ENCODE measurements at places on chromosomes 6 and 20.

- DNase-seq: no peak
These were observed 3.2 kb downstream of the POLR1C start for GRCh38 chr6:43520097-43520496.

DNA sequence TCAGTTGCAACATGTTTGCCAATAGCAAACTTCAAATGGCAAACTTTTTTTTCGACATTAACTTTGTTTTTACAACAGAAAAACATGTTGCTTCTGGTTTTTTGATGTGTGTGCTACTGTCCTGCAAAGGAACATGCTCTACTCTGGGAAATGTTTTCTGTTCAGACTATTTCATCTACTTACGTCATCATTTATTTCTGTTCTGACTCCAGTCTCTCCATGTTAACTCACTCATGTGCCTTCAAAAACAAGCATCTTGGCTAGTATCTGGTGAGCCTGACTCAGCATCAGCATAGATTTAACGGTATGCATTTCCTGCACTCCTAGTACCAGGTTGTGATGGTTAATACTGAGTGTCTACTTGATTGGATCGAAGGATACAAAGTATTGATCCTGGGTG, 36.1 kb upstream of the MAP7 start:
- DNase-seq: peak; percentile 68

GRCh38 chr6:169140986-169141495, 112.6 kb downstream of the THBS2 start:
- DNase-seq: no peak

DNA sequence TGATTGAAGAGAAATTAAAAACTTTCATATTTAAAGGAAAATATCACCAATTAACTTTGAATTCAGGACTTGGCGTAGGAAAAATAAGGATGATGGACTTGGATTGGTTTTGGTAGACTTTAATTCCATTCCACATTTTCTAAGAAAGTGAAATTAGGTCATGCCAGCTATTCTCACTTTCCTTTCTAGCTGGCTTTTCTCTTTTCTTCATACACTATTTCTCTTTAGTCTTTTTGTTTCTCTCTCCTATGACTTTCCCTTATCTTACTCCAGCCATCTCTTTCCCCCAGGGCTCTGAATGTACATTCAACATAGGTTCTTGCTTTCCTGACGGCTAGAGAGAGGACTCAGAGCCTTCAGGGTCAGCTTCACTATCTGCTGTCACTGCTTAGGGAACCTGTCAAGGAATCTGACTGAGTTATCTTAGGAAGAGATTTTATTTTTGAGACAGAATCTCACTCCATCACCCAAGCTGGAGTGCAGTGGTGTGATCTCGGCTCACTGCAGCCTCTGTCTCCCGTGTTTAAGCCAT, 61.4 kb upstream of the MCM9 start:
- no peak for DNase-seq

DNA sequence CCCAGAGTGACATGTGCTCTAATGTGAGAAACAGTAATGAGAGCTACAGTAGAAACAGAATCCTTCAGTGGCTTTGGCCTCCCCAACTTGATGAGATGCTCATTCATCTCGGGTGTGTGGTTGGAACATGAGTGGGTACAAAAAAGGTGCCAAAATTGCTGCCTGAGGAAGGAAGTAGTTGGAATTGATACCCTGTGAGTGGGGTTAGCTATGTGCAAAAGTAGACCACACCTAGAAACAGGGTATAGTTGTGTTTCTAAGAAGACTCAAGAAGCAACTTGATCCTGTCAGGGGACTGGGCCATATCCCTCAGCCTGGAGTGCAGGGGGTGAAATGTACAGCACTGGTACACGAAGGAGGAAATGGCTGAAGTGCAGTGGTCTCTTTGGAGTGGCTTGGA, 206.4 kb upstream of the SUPT3H start:
- no peak for DNase-seq

GRCh38 chr6:63807056-63807455, 171.5 kb downstream of the PHF3 start:
- DNase-seq: no peak

DNA sequence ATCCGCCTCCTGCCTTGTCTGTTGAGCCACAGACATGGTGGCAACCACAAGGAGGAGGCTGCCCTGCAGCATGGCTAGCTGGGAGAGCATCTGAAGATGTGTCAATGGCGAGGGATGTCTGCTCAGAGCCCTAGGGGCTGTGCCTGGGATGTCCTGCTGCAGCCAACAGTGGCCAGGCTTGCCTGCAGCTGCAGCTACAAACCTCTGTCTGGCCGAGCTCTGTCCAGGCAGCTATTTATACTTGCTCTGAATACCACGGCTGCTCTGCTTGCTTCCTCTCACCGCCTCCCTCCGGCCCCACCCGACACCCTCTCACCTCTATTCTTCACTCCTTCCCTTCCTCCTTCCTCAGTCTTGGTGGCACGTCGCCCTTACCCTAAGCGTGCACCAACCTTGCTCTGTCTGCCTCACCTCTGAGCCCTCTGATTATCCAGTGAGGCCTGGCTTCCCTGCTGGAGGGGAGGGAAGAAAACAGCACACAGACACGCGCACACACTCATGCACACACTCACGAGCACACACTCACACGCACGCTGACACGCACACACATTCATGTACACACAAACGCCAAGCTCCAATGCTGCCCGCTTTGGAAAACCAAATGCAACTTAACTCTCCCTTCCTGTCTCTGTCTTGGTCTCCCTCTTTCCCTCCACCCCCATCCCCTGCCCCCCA, at the start of gene ANGPT4:
ANGPT4 (minus strand) TSS at position 210 of the 675 bp plus-strand sequence; CDS start at position 90, 120 bp downstream.
- no peak for DNase-seq

DNA sequence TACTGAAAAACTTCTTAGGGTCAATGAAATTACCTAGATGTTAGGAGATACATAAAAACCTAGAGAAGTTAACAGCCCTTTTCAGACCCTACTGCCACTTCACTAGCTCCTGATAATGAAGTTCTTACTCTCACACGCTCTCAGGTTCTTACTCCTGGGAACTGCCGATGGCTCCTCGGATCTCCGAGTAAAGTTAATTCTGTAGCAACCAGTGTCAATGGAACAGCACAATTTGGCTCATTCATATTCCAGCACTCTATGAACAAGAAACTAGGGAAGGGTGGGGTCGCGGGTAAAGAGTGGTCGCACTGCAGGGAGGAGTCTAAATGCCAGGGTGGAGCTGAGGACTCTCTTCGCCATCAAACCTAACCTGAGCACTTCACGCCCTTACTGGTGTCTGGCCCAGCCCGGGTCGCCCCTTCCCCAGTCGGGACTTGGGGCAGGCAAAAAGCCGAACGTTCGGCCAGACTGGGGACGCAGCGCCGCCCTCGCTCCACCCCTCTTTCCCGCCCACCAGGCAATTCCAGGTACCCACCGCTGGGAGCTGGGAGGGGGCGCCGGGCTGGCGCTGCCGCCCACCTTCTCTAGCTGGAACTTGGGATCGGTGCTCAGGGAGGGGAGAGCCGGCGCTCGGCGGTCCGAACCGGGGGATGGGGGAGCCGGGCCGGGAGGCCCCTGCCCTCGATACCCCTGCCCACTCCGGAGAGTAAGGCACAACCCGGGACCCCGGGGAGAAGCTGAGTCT, 744 bp downstream of the RAB23 start:
- DNase-seq: peak; percentile 21

DNA sequence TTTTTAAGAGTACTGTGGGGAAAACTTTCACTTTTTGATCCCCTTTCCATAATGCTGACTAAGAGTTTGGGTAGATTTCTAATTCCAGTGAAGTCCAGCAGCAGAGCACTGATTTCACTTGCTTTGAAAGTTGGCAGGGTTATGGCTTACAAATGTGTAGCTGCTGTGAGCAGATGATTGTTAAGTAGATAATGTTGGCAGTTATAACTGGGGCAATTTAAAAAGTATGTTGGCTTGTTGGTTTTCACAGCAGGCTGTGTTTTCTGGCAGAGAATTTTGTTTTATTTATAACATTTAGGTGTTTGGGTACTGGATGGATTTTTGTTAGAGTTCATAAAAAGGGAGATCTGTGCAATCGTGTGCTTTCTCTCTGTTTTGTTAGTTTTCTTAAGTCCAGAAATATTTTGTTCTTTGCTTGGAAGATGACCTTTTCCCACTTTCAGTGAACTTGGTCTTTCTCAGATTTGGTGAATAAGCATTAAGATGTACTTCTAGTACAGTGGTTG, 31.4 kb downstream of the AFDN start:
- no peak for DNase-seq

- DNase-seq: no peak
These were observed 104.9 kb upstream of the SLC22A23 start for GRCh38 chr6:3561725-3562124.

GRCh38 chr20:30419466-30419865, 838.0 kb upstream of the DEFB115 start:
- DNase-seq: no peak

GRCh38 chr6:156828280-156828703, 51.1 kb downstream of the ARID1B start:
- DNase-seq: no peak

DNA sequence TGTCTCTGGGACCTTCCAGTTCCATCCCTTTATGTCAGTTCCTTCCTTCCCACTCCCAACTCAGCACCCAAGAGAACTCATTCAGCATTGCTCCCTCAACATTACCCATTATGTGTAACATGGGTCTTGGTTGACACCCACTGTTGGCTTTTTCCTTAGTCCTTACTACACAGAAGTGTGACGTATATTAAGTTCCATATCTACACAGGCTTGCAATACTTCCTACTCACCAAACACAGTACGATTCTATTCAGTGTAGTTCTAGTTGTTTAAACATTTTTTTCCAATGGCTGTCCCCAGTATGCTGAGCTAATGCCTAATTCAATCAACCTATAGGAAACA, 37.7 kb downstream of the ARHGAP18 start:
- DNase-seq: no peak

DNA sequence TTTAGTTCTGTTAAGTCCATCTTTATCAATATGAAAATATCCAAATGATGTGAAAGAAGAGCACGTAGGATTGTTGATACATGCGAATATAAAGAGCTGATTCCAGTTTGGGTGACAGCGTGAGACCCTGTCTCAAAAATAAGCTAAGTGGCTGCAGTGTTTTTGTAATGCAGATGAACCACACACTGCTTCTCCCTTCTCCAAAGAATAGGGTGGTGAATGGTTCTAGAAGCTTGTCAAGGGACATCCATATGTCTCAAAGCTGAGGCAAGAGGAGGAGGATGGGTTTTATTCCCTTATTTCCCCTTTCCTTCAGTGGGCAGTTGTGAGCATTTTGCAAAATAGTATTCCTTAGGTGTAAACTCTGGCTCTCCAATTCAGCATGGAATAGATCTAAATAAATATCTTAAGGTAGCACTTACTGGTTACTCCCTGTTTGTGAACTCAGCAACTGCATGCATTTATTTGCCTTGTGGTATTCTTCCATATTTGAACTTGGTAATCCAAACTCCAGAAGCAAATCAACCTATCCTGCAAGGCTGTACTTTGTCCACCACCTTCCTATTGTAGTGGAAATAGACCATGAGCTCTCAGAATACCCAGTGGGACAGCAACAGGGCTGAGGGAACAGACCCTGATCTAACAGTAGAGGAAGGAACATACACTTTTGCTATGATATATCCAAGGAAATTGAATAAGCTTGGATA, 38.0 kb downstream of the XRN2 start:
- no peak for DNase-seq

DNA sequence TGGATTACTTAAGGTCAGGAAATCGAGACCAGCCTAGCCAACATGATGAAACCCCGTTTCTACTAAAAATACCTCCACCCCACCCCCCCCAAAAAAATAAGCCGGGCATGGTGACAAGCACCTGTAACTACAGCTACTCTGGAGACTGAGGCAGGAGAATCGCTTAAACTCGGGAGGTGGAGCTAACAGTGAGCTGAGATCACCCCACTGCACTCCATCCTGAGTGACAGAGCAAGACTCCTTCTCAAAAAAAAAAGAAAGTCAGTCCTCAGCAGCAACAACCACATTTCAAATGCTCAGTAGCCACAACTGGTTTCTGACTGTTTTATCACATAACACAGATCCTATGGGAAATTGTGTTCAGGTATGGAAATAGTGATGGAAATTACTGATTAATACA, 135.3 kb downstream of the HFE start:
- DNase-seq: no peak

DNA sequence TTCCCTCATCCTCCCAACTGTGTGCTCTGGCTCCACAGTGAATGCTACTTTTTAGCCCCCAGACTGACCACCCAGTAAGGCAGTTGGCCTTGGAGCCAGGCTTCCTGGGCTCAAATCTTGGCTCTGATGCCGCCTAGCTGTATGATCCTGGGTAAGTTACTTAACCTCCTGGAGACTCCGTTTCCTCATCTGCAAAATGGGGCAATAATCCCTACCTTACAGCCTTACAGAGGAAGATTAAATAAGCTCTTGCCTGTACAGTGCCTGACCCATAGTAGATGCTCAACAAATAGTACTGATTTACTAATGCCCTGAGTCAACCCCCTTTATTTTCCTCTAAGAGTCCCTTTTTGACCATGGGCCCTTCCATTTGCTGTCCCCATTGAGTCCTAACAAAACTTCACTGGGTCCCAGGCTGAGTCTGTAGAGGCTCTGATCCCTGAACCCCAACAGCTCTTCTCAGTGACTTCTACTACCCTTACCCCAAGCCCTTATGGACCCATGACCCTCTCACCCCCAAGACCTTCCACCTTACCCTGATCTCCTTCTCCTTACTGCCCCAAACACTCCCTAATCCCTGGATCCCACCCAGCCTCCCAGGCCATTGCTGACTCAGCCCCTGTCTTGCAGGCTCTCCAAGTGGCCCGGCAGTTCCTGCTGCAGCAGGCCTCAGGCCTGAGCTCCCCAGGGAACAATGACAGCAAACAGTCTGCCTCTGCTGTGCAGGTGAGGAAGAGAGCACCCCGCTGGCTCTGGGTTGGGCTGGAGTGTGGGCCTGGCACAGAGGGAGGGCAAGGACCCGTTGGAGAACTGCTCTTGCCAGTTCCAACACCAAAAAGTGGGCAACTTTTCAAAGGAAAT, 31.4 kb downstream of the FOXP4 start:
- DNase-seq: no peak

DNA sequence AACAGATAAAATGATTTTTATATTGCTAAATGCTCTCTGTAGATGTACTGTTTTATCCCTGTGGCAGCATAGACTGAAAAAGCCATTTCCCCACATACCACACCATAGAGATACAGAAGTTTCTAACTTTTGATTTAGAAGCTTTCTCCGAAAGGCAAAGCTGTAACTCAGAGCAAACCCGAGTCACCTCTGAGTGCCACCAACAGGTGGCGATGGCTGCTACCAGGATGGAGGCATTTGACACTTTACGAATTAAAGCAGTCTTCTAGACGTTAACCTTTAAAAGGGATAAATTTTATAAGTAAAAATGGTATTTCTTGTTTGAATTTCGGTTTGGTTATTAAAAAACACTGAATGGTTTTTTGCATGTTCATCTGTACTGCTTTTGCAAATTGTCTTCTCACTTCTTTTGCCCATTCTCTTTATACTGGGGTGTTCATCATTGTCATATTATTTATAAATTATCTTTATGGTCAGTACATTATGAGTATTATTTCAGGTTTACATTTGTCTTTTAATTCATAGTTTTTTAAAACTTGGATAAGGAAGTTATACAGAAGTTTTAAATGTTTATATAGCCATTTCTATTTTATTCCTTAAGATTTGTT, 201.0 kb upstream of the CEP162 start:
- no peak for DNase-seq

DNA sequence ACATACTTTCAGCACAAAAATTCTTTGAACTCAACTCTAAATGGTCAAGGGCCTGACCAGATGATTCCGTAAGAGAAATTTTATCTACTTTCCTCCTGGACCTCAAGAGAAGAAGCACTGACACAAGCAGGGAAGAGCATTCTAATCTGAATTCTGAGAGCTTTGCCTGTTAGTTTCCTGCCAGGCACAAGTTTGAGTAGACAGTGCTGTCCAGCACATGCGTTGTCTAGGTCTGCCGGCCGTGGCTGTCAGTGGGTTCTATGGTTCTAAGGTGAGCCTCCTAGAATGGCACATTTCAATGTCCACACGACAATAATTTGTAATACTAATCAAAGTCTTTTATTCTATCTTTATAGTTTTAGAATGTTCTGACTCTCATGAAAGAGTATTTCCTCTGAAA, 91.9 kb downstream of the RFPL4B start:
- DNase-seq: no peak
